ENCODE measurements at places on chromosomes 7 and 10.

DNA sequence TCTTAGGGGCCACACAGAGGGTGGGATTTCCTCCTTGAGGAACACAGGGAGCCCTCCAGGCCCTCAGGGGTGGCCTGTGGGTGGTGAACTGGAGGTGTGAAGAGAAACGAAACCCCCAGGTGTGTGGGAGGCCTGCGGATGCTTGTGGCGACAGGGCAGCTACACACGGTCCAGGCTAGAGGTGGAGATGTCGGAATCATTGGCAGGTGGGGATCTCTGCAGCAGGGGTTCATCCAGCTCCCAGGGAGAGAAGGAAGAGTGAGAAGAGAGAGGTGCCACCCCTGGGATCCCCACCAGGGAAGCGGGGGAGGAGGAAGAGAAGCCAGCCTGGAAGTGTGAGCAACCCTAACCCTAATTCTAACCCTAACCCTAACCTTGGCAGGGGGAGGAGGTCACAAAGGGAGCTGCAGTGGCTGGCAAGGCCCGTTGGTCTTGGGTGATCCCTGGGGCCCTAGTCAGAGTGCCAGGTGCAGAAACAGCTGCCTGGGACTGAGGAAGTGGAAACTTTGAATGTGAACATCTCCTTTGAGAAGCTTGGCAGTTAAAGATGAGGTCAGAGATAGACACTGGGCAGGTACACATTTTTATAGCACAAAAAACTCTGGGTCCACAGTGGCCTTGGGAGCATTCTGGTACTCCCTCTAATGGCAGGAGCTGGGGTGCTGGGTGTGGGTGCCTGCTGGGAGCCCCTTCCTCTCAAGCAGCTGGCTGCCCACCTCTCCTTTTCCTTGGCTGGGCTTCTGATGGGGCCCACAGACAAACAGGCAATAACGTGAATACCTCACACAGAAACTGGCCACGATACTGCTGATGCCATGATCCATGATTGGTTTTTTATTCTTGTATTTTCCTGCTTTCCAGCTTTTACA, 6.8 kb upstream of the AEBP1 start:
- no peak for DNase-seq

DNA sequence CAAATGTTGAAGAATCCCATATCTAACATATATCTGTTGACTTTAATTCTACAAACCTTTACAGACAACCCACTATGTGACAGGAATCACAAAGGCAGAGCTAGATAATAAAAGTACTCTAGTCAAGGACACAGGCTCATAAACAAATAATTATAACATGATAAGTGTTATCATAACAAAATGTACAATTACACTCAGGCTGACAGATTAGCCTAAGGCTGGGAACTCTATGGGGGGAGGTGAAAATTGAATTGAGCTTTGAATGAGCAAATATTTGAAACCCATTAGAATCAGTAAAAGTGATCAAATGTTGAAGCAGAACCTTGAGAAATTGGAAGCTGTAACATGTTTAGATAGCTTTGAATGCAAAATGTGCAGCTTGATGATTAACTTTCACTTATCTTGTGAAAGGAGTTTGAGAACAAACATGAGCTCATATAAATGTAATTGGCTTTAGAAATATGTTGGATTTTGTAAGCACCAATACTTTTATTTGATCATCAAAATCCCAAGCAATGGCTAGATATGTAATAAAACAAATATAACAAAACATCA, 970.2 kb downstream of the SORCS3 start:
- DNase-seq = no peak

GRCh38 chr7:108063520-108063933, 60.6 kb upstream of the LAMB1 start:
- DNase-seq = no peak

DNA sequence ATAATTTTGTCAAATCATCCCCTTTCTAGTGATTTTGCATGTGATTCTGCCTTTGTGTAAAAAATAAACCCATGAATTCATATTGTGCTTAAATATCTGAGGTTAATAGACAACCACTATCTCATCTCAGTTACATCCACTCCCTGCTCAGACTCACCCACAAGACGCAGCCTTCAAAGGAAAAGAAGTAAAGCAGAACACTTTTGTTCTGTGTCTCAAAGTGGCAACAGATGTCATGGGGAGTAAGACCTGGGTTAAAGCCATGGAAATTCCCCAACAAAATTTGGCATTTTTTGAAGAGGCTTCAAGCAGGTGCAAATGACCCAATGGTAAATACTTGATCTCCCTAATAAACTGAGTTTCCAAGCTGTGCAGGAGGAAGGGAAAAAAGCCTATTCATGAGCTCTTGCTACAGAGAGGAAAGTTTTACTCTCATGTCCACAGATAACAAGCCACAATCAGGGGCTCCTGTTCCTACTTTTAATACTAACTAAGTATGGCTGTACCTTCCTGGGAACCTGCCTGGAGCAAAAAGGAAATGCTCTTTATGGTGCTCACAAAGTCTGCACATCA, 4.7 kb downstream of the CYP3A7 start:
- DNase-seq = no peak

DNA sequence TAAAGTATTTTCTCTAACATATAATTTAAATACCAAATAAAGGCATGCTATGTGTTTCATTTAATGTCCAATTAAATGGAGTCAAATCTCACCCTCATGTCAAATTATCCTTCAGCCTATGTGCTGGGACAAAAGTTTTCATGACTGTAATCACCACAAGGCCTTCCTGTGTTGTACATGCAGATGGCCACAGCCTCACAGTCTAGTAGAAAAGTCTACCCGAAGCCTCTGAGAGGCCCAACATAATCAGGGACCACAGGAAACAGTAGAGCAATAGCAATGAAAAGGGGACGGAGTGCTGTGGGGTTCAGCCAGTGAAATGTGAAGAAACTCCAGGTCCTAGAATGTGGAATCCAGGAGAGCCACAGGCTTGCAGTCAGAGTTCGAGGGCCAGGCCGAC, 140.2 kb upstream of the KLF6 start:
- no peak for DNase-seq

- DNase-seq = no peak
These were observed 15.0 kb downstream of the PDLIM1 start for GRCh38 chr10:95275726-95276366.

GRCh38 chr10:74900297-74900696, 73.9 kb downstream of the KAT6B start:
- no peak for DNase-seq

DNA sequence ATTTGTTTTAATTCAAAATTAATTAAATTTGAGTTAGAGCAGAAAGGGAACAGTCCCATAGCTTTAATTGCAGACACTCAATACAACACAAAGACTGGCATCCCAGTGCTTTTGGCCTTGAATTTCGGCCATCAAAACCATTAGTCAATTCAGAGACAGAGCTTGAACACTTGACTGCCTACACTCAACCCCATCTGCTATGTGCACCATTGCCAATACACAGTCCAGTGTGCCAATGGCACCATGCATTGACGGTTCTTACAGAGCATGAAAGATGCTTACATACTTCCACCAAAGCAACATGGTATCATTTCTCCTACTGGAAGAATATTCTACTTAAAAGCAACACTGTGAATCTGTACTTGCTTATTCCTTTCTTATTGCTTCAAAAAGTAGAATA, 43.6 kb upstream of the LRRTM3 start:
- DNase-seq = no peak
